Cortex of kidney (tissue), 1 donor: ENCODE measurements at places on chromosomes 5 and 9.

DNA sequence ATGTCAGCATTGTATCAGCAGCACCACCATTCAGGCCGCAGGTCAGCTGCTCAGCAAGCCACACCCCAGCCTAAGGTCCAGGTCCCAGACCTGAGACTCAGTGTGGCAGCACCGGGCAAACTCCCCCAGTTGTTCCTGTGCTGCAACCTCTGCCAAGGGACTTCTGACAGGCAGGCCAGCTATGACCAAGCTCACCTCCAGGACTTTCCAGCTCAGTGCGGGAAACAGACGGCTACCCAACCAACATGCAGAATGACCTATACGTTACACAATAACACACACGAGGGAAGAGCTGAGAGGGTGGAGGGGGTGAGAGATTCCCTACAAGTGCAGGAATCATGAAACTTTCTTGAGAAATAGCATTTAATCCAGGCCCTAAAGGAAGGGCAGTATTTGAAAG lies 143.7 kb downstream of the FSTL4 start:
- DNase-seq, result no peak

GRCh38 chr5:1215320-1216096 lies 9.7 kb upstream of the SLC6A18 start:
- no peak for DNase-seq

- no peak for DNase-seq
Measured at GRCh38 chr5:138654281-138654867, 79.2 kb upstream of the HSPA9 start.

DNA sequence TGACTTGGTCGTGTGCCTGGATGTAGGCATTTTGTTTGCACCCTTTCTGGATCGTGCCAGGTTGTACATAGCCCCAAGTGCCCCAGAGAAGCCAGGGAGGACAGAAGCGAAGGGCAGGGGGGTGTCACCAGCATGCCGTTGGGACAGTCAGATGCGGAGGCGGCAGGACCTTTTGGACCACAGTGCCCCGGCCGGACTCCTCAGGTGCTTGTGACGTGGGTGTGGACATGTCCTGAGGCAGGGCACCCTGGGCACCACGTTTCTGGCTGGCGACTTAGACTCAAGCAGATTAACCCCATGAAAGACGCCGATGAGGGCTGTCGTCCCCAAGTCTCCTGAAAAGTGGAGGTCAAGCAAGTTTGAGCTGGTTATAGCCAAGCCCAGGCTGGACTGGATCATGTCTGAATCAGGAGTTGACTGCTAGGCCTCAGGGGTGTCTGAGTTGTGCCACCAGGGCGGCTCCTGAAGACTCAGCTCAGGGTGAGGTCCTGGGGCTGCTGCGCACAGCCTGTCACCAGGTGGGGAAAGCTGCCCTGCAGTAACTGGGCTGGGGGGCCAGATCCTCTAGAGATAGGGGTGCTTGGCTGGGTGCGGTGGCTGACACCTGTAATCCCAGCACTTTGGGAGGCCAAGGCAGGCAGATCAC lies 42.0 kb downstream of the HABP4 start:
- DNase-seq, result no peak

DNA sequence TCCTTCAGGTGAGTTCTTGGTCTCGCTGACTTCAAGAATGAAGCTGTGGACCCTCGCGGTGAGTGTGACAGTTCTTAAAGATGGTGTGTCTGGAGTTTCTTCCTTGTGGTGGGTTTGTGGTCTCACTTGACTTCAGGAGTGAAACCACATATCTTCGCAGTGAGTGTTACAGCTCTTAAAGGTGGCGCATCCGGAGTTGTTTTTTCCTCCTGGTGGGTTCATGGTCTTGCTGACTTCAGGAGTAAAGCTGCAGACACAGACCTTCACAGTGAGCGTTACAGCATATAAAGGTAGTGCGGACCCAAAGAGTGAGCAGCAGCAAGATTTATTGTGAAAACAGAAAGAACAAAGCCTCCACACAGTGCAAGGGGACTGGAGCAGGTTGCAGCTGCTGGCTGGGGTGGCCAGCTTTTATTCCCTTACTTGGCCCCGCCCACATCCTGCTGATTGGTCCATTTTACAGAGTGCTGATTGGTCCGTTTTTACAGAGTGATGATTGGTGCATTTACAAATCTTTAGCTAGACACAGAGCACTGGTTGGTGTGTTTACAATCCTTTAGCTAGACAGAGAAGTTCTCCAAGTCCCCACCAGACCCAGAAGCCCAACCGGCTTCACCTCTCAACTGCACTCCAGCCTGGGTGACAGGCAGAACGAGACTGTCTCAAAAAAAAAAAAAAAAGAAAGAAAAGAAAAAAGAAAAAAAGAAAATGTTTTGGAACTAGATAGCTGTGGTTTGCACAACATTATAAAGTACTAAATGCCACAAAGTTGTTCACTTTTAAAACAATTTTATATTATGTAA lies 9.1 kb upstream of the ERMP1 start:
- no peak for DNase-seq

DNA sequence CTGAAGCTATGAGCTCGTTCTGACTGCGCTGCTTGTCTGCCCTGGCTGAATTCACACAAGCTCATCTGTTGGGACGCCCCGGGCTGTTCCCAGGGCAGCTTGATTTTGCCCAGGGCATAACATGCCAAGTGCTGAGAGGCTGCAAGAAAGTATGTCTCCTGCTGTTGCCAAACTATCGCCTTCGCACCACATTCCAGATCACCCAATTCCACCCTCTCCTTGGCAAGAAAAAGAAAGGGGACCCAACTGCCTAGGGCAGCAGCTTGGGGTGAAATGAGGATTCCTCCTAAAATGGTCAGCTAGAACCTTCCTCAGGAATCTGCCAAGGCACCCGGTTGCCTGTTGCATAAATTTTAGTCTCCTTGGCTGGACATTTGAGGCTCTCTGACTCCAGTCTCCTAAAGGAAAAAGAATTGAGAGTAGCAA lies 21.2 kb downstream of the COL15A1 start:
- no peak for DNase-seq

DNA sequence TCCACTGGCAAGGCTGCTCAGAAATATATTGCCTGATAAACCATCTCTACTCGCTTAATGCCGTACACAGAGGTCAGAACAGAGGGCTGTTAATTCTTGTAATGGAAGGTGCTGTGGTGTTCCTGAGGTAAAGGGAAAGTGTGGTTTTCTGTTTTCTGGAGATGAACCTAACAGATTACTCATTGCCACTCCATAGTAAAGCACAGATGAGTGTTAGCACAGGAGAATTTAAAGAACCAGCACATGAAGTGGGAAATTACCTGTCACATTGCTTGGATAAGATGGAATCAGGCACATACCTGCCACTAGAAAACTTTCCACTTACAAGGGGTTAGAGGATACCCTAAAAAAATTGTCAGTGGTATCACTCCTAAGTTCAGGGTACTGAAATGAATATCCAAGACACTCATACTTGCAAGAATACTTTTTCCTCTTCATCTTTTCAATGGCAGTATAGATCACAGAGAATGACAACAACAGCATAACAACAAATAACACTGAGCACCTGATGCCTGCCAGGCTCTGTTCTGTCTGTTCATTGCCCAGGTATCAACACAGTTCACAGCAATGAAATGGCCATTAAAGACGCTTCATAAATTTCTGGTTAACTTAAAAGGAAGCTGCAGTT lies 152.9 kb upstream of the GNA14 start:
- no peak for DNase-seq

- DNase-seq, result no peak
Measured at GRCh38 chr5:65305913-65306312, 175.8 kb downstream of the ADAMTS6 start.

DNA sequence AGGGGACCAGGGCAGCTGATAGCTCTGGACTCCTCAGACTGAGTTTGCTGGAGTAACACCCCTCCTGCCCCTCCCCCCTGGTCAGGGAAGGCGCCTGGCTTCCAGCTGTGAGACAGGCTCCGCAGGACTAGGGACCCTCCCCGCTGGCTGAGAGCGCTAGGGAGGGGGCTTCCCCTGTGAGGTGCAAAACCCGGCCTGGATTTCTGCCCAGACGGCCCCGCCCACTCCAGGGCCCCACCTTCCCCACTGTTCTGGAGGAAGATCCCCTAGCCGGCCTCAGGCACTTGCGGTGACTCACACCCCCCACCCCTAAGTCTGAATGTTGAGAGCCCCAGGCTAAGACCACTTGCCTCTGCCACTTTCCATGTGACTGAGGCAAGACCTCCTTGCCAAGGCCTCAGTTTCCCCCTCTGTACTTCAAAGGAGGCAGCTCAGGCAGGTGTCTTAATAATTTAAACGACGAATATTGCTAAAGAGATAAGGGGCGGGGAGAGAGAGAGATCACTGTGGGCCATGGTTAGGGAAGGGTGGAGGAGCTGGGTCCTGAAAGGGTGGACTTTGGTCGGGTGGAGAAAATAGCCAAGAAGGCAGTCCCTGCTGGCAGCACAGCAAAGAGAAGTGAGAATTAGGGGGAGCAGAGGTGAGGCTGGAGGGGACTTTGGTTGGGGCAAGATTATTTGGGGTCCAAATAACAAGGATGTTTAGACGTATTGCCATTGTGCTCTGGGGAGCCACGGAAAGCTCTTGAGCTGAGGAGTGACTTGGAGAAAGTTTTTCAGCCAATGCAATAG lies 1.0 kb upstream of the DAB2IP start:
- DNase-seq, result no peak

GRCh38 chr5:73417303-73418034 lies 31.1 kb downstream of the FOXD1 start:
- no peak for DNase-seq

GRCh38 chr5:172361566-172362238 lies 78.1 kb upstream of the UBTD2 start:
- DNase-seq, result no peak

- DNase-seq, result no peak
Measured at GRCh38 chr5:145473042-145473642, 362.0 kb downstream of the PRELID2 start.

GRCh38 chr5:9294793-9295465 lies 250.9 kb downstream of the SEMA5A start:
- DNase-seq, result no peak

GRCh38 chr9:12846035-12846434 lies 71.2 kb downstream of the LURAP1L start:
- DNase-seq, result no peak

GRCh38 chr9:136020671-136021070 lies 59.5 kb upstream of the UBAC1 start:
- DNase-seq, result no peak

GRCh38 chr5:1757511-1757910 lies 42.1 kb downstream of the MRPL36 start:
- no peak for DNase-seq

- no peak for DNase-seq
Measured at GRCh38 chr5:169901896-169902295, 78.4 kb downstream of the INSYN2B start.

GRCh38 chr5:172280929-172281328 lies 2.6 kb downstream of the UBTD2 start:
- no peak for DNase-seq

DNA sequence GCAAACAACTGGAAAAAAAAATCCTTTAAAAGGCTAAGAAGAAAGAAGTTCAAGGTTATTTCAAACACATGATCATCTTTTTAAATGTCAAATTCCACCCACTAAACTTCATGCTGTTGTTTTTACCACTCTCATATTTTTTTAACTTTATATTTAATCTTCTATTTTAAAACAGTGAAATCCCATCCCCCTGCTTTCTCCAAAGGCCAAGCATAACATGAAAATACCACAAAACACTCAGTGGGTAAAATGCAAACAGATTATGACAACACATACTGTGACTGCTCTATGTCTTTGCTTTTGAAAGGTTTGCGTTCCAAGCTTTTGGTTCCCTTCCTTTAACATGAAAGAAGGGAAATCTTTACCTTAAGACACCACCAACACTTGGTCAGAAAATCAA lies 127.6 kb downstream of the SNCAIP start:
- DNase-seq, result no peak

DNA sequence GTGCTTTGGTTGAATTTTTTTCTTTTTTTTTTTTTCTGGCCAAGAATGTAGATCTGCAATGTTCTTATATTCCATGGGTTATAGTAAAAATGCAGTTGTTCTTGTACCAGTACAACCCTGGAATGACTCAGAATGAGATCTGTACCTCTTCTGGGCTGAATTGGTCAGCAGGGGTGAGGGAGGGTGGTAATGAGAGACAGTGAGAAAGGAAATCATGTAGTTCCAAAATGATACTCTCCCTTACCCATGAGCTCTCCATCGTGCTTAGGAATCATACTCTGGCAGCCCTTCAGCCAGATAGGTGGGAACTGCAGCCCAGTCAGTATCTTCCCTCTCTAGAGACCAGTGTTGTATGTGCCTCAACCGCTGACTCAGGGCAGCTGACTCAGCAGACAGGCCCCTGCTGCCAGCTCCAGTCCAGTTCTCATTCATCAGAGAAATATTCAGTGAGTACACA lies 2.1 kb upstream of the GLIS3 start:
- DNase-seq, result no peak

DNA sequence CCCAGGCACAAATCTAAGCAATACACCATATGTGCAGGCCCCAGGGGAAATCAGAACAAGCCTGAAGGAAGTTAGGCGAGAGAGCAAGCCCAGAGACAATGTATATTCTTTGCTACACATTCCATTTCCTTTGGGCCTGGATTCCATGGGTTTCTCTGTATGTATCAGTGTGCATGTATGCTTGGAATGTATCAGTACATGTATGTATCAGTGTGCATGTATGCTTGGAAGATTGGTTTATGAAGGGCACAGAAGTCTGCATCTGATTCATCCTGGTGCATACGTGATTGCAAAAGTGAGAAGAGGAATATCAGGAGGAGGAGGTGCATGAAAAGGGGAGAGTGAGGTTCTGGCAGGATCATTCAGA lies 232.6 kb upstream of the ANKRD55 start:
- no peak for DNase-seq

DNA sequence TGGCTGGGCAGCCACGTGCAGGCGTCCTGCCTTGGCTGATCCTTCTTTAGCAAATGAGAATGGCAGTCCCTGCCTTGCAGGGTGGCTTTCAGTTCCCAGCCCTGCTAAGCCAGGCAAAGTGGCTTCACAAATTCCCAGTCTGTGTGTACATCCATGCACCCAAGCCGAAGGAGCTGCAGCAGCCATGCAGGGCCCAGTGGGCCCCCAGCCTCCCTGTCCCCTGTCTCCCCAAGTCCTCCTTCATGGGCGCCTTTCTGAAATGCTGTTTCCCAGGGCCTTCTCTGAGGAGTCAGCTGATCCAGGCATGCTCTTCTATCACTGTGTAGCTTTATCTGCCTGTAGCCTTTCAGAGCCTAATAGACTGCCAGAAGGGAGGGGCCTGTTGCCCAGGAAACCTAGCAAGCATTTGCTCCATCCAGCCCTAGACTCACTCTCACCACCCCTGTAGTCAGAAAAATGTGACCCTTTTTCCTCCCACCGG lies 47.4 kb upstream of the SHC3 start:
- DNase-seq, result no peak

- DNase-seq, result no peak
Measured at GRCh38 chr5:2103940-2104339, 221.2 kb upstream of the IRX4 start.

- DNase-seq, result no peak
Measured at GRCh38 chr9:90070931-90071660, 466.3 kb downstream of the GADD45G start.

DNA sequence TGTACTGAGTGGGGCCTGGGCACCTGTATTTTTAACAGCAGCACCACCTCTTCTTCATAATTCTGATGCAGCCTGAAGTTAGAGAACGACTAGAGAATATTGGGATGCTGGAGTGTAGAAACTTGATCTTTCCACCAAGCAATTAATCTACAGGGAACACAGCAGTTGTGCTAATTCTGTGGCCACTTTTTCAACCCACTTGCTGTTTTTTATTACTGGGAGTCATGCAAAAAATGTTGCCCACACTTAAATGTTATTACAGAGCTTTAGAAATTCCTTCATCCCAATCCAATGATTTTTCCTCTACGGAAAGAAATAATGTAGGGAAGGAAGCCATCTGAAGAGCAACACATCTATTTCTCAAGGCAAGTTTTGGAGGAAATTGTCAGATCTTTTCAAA lies 190.9 kb upstream of the TUT7 start:
- no peak for DNase-seq
